Mesenteric fat pad (tissue), 1 donor: ENCODE measurements at places on chromosomes 7 and 10.

GRCh38 chr10:90969121-90969534 is 48.2 kb upstream of the ANKRD1 start:
- no peak for DNase-seq

DNA sequence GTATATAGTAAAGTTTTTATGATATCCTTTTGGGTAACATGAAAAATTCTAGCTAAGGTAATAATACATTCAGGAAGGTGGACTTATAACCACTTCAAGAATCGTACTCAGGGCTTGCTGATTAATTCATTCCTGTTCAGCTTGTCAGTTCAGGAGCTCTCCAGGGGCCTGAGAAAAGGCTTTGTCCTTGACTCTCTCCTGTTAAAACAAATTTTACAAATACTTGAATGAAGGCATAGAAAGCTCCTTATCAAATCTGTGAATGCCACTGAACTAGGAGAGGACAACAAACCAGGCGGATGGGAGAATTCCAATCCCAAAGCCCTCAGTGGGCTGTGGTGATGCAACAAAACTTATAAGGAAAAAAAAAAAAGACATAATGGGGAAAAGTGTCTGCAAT is 354.5 kb upstream of the ZMIZ1 start:
- DNase-seq: no peak

GRCh38 chr7:51135576-51135975 is 181.0 kb downstream of the COBL start:
- DNase-seq: no peak

DNA sequence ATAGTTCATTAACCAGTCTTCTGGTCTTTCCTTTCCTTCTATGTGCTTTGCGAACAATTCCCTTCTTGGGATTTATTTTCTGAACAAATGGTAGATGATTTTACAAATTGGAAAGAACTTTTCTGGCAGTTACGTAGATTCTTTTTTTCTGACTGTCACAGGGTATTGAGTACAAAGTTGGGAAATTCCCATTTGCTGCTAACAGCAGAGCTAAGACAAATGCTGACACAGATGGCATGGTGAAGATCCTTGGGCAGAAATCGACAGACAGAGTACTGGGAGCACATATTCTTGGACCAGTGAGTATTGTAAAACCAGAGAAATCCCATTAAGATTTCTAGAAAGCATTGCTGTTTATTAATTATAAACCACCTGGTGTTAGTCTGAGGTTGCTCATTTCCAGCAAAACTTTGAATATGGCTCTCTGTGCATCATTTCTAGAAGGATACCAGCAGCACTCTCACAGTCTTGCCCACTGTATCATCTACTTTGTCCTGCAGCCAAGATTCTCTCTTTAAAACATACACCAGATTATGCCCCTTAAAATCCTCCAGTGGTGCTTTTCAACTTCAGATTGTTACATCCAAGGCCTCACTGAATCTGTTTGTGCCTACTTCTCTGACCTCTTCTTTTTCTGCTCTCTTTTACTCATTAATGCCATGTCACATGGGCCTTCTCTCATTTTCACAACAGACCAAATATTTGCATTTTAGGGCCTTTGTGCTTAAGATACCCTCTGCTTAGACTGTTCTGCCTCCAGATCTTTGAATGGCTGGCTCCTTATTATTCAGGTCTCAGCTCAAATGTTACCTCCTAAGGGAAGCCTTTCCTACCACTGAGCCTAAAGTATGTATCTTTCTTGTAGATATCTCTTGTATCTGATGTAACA is 27.0 kb downstream of the DLD start:
- DNase-seq: no peak

- DNase-seq: no peak
Observed at GRCh38 chr7:43888993-43889945, 17.1 kb downstream of the URGCP start.

DNA sequence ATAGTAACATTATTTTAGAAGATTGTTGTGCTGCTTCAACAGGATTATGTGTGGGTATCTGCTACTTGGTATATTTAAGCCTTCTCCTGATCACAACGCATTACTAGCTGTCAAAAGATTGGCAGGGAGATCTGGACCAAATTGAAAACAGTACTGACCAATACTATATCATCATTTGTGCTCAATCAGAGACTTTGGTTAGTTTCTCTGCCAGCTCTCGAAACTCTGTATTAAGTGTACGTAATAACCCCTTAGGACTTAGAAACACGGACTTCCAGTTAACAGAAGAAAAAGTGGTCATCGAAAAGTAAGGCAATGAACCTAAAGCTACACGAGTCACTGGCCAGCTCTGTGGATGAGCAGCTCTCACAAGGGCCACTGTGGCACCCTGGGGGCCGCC is 146.0 kb downstream of the EVX1 start:
- DNase-seq: no peak

- DNase-seq: peak; percentile 51
Observed at GRCh38 chr10:80589726-80590373, 52.1 kb downstream of the SH2D4B start.

- DNase-seq: no peak
Observed at GRCh38 chr10:100341953-100342626, 4.9 kb upstream of the SCD start.

DNA sequence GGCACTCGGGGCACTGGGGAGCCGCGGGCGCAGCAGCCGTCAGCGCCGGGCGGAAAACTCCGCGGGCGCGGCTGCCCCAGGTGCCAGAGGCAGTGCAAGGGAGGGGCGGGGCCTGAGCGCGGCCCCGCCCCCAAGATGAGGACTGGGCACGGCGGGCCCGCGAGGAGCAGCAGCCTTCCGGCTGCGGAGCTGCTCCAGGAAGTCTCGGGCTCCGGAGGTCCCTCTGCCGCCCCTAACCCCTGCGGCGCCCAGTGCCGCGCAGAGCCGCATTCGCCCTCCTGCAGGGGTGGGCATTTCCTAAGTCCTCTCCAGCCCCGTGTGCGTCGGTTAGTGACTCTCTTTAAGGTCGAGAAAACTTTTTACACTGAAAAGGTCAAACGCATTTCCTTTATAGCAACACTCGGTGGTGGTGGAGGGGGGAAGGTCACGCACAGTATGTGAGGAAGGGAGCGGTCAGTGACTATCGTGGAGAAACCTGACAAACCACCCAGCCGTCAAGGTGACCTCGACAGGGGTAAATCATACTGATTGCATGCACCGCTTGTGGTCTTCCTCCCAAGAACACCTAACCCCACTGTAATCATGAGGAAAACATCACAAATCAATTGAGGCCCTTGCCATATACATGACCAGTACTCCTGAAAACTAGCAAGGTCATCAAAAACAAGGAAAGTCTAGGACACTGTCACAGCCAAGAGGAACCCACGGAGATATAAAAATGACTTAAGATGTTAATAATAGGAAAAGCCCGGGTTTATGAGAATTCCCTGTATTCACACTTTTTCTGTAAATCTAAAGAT is at the start of gene ANXA11:
TSS of gene ANXA11 (minus strand) at position 61 of the 800 bp plus-strand sequence. CDS start 32,676 bp downstream, outside the sequence.
- peak; percentile 95 for DNase-seq

DNA sequence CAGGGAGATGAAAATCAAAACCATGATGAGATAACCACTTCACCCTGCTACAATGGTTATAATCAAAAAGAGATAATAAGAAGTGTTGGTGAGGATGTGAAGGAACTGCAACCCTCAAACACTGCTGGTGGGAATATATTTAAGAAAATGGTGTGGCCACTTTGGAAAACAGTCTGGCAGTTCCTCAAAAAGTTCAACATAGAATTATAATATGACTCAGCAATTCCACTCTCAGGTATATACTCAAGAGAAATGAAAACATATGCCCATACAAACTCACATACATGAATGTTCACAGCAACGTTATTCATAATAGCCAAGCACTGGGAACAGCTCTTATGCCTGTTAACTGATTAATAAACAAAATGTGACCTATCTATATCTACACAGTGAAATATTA is 104.8 kb downstream of the SLC25A13 start:
- no peak for DNase-seq

- no peak for DNase-seq
Observed at GRCh38 chr10:6140141-6140841, 51.5 kb downstream of the RBM17 start.

- no peak for DNase-seq
Observed at GRCh38 chr7:152674860-152675758, 832 bp downstream of the XRCC2 start.

- no peak for DNase-seq
Observed at GRCh38 chr10:59342723-59343122, 19.6 kb downstream of the FAM13C start.

GRCh38 chr10:91150631-91151030 is 69.8 kb upstream of the PCGF5 start:
- DNase-seq: no peak

GRCh38 chr7:12567015-12567414 is 3.5 kb upstream of the SCIN start:
- no peak for DNase-seq

GRCh38 chr7:15485431-15485830 is 76.4 kb downstream of the AGMO start:
- no peak for DNase-seq

GRCh38 chr7:122430710-122431109 is 126.2 kb upstream of the FEZF1 start:
- no peak for DNase-seq

DNA sequence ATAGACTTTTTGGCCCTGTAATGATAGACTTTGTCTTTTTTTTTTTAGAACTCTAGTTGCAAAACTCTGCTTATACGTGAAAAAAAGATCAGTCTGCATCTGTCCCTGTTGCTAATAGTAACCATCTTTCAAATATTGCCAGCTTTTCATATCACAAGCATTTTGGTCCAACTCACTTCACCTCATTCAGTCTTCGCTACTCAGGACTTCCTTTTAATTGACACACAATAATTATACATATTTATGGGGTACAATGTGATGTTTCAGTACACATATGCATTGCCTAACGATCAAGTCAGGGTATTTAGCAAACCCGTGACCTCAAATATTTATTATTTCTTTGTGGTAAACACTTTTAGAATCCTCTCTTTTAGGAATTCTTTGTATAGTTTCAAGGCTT is 867.0 kb upstream of the C7orf33 start:
- no peak for DNase-seq
